BE2C (cell line): ENCODE measurements at places on chromosomes 6 and 20.
A peak's percentile ranks its signal among the peaks of the same experiment; 100 is the strongest.

DNA sequence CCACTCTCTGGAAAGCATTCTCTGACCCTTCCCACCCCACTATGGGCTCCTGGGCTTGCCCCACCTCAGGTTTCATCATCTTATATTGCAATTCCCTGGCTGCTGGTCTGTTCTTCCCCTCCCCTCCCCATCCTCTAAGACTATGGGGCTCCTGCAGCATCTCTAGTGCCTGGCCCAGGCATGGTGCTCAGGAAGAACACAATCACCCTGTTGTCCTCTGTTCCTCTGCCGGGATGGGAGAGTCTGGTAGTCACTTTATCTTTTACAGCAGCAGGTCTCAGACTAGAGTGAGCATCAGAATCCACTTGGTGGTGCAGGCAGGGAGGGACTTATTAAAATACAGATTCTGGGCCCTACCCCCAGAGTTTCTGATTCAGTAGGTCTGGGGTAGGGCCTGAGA, 5.0 kb upstream of the LPIN3 start:
- no peak for DNase-seq

GRCh38 chr6:79188885-79189480, 45.5 kb downstream of the HMGN3 start:
- no peak for DNase-seq

- DNase-seq: no peak
Observed at GRCh38 chr20:31945785-31946184, 6.1 kb downstream of the PDRG1 start.

DNA sequence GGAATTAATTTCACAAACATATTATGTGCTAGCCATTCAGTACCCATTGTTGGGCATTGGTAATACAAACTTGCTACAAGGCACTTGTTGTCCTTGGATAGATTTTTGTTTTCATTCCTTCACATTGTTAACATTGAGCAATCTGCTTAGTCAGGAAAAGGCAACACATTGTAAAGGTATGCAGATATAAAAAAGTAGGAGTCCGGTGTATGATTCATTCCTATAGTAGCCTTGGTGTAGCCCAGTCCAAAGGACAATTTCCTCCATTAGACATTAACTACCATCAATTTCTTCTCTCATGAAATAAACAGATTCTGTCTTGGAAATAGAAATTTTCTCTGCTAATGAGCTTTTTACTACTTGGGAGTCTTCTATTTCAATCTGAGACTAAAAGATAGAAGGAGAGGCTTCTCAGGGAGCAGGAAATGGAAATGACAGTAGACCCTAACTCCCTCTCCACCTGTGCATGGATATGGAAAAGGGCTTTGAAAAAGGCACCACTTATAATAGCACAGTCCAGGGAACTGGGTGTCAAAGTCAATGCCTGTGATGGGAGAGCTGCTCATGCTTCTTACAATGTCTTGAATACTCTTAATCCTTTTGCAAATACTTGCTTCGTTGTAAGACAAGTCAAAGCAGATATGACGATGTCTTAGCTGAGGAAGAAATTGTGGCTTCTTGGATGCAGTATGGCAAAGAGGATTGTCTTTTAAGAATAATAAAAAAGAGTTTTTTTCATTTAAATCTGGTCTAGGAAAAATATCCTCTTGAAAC, 369.4 kb upstream of the CITED2 start:
- DNase-seq: no peak

DNA sequence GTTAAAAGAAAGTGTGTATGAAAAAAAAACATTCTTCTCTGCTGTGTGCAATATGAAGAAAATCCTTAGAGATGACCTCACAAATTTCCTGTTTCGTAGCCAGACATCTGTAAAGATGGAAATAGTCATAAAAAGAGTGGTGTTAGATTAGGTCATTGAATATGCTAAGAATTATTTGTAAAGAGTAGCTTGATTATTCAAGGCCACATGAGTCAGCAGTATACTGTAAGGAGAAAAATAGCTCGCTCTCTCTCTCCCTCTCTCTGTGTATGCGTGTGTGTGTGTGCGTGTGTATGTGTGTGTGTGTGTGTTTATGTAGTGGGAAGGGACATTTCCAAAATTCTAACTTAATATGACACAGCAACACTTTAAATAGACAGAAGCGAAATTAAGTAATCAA, 78.8 kb downstream of the PTCHD4 start:
- DNase-seq: no peak

GRCh38 chr6:43009124-43009523, 4.6 kb downstream of the MEA1 start:
- DNase-seq: peak; percentile 76

GRCh38 chr6:71083308-71083820, 126.5 kb upstream of the B3GAT2 start:
- no peak for DNase-seq
